ENCODE measurements at places on chromosomes 5 and 9.

DNA sequence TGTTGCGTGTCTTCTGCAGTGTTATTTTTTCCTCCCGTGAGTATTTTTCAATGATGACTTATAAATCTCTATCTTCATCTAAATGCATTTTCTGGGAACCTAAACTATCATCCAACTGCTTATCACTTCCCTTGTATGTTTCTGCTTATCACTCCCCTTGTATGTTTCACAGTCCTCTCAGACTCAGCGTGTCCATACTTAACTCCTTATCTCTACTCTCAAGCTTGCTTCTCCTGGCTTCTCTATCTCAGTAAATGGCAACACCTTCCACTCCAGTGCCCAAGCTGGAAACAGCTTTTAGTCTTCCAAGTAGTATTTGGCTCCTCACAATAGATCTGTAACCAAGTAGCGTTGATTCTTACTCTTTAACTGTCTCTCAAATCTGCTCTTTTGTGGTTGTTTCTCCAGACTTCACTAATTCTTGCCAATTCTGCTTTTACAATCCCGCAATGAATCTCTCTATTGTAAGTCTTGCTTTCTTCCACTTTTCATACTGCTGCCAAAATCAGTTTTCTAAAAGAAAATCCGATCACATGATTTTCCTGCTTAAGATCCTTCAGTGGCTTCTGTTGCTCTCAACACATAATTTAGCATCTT, 33.8 kb upstream of the TXNDC8 start:
- DNase-seq = no peak

GRCh38 chr9:101590901-101591300, 3.9 kb downstream of the PPP3R2 start:
- no peak for DNase-seq

GRCh38 chr5:133421394-133421793, 190.9 kb downstream of the FSTL4 start:
- no peak for DNase-seq

DNA sequence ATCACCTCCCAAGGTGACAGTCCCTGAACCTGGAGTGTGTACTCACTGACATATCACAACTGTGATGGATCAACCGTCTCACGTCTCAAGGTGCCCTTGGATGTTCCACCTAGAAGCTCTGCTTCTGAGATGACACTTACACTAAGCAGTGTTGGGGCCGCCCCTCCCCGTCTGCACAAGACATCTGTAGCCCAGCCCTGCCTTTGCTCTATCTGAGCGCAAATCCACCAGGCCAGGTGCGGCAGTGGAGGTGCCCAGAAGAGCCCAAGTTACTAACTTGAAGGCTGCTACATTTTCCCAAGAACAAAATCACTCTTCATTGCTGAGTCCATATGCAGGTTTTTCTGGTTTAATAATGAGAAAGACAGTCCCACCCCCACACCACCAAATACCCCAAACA, 148.3 kb downstream of the FSTL4 start:
- no peak for DNase-seq

- DNase-seq = no peak
Measured at GRCh38 chr9:1042466-1042865, 7.7 kb upstream of the DMRT2 start.

GRCh38 chr9:72467766-72468738, 53.4 kb upstream of the TMC1 start:
- no peak for DNase-seq

DNA sequence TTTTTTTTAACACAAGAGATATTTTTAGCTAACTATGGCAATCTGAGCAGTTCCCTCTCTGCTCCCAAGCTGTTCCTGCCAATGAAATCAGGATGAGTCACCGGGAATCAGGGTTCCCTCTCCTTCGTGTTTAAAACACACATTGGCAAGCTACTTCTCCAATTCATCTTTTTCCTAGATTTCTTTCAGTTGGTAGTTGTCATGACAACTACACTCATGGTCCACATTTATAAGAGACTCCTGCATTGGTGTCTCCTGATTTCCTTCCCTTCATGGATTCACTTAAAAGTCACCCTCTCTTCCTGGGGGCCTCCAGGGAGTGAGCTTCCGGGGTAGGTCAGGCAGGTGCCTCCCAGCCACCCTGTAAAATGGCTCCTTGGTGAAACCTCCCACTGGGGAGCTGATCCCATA, 72.3 kb upstream of the NIPAL4 start:
- no peak for DNase-seq

GRCh38 chr5:136814619-136815378, 449.5 kb upstream of the TRPC7 start:
- DNase-seq = no peak

DNA sequence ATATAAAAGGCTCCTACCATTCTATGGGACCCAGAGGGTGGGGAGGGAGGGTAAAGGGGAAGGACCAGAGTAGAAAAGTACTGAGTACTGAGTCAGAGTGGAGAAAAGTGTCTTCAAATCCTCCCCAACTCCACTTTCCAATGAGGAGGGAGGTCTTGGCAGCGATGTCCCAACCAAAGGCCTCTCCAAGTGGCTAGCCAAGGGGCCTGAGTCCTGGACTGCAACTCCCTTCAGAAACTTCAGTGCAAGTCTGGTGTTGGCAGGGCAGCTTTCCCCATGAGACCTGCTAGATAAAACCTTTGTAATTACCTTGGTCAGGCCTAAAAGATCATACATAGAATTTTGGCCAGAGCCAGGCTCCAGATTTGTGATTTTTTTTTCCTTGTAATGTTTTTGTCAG, 111.3 kb upstream of the TNPO1 start:
- no peak for DNase-seq

GRCh38 chr5:124737651-124738050, 8.8 kb downstream of the ZNF608 start:
- no peak for DNase-seq
